ENCODE measurements at places on chromosomes 1 and 21.

DNA sequence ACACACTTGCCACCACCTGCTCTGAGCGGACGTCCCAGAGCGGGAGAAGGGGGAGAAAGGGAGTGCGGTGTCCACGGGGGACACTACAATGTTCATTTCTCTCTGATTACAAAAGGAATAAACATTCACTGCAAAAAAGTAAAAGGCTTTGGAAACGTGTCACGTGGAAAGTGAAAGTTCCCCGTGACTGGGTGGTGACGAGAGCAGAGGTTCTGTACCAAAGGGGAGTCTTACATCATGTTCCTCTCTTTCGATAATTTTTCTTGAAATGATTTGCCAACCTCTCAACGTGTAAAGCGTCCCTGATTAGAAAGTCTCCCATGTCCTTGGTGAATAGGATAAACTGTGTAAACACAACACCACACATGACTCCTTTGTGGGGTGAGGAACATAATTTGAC, 22.0 kb upstream of the PRDM15 start:
- no peak for DNase-seq

GRCh38 chr21:34582506-34583150, 32.3 kb downstream of the RCAN1 start:
- DNase-seq = no peak

DNA sequence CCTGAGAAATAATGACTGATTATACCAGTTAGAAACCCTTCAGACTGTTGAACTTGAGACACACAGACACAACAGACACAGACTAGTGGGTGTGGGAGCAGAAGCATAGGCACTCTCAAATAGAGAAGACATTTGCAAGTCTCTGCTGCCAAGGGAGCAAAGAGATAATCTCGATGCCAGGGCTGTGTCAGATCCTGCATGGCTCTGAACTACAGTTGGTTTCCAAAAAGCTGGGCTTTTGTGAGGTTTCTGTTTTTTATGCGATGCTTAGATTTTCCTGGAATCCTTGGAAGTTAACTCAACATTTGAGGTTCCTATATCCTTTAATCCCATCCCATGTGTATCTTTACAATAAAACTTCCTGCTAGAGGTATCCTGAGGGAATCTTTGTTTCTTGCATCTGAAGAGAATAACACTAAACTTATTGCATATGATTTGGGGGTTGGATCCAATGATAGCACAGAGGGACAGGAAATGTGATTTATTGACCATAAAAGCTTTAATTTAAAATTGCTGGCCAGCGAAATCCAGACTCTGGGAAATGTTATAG, 236.4 kb downstream of the SPATA17 start:
- peak; percentile 35 for DNase-seq

GRCh38 chr1:5428351-5428750, 563.9 kb downstream of the NPHP4 start:
- DNase-seq = no peak

DNA sequence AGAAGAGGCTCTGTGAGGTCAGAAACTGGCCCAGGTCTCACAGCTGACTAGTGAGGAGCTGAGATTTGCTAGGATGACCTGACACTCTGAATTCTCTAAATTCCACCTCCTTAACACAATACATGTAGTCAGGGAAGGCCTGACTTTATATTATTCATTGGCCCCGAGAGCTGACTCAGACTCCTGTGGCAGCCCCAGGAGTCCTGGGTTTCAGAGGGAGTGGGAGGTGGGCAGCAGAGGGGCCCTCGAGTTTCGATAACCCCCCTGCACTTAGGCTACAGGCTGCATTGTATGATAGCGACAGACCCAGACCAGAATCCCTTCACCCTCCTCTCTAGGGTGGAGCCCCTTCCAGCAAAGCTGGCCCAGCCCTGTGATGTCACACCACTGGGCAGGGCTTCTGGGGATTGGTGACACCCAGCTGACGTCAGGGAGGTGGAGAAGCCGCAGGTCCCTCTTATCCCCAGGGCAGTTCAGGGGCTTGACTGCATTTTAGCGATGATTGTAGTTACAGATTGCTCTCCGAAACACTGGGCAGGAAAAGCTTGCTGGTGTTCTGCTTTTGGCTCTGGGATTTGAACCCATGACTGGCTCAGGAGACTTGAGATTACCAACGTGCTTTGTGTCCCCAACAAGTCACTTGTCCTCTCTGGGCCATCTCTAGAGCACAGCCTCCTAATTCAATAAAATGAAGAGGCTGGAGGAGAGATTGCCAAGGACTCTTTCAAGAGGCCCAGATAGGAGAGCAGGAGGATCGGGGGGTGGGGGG, 17.0 kb upstream of the GPR37L1 start:
- no peak for DNase-seq

DNA sequence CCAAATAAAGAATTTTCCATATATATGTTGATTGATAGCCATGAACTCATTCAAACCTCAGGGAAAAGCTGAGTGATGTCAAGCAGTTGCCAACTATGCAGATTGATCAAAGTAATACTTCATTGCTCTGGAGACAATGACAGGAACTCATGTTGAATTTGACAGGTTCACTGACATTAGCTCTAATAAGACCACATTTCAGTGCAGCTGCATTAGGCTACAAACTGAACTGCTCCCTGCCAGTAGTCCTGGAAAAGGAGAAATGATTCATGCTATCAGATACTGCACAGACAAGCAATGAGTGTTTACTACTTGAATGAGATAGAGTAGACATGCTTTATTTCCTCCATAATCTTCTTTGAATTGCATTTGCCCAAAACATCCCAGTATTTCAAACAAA, 948.4 kb downstream of the MRPL39 start:
- DNase-seq = no peak

DNA sequence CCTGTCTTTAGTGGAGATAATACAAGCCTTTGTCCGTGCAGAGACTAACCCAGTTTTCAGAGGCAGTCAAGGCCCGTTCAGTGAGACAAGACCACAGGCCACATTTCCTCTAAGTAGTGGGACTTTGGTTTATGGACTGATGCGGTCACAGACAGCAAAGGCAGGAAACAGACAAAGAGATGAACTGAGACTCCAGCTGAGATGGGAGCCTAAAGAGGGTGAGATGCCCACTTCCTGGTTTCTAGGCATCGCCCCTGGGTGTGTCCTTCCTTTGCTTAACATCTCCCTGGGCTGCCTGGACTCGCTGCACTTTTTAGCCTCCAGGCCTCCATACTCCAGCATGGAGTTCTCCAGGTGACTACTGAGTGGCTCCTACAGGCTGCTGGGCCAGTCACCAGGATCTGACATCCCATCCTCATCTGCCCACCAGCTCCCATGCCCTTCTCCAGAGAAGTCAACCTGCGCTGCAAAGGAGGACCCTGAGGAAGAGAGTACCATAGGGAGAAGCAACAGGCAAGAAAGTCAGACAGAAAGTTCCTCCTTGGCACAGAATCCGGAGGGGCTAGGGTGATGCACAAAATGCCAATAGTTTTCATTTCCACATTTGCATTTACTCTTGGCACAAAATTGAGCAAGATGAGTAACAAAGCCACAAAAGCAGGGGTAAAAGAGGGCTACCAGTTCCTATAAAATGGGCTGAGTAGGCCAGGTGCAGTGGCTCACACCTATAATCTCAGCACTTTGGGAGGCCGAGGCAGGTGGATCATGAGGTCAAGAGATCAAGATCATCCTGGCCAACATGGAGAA, 15.1 kb downstream of the THEMIS2 start:
- DNase-seq = no peak

GRCh38 chr1:227070638-227071285, 130.7 kb downstream of the COQ8A start:
- DNase-seq = no peak

- DNase-seq = no peak
Observed at GRCh38 chr1:1943834-1944570, 24.9 kb upstream of the TMEM52 start.

GRCh38 chr21:29189353-29189752, 58.9 kb downstream of the MAP3K7CL start:
- no peak for DNase-seq

DNA sequence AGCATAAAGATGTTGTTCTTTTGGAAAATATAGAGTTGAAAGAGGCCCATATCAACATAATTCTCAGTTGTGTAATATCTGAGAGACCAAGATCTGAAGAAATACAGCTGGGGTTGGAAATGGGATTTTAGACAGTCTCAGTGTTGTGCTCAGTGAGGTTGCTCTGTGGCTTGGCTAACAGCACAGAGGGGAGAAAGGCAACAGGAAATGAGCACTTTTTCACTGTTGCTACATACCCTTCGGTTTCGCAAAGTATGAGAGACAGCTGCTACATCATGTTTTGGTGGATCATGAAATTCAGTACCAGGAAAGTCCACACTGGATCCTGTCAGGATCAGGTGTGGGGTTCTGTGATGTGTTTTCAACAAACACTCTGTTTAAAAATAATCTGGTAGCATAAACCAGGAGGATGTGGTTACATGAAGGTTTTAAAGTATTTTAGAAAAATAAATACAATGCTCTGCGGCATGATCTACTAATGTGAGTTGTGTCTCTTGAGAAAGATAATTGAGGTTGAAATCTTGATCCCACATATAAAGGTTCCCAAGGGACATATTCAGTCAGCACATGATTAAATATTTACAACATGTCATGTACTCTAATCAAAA, 7.0 kb upstream of the GPR88 start:
- no peak for DNase-seq

DNA sequence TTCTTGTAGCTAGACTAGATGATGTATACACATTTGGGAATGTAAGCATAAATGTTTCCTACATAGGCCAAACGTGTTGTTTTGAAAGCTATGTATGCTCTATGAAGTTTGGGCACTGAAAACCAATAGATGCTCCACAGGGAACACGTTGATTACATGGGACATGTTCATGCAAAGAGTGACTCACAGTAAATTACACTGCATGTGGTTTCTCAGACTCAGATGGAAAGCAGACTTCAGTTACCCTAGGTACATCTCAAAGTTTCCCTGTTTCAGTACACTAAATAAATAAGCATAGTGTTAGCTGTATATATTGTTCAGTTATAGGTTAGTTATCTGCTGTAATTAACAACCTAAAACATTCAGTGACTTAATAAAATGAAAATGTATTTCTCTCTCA, 301.9 kb upstream of the RUNX1 start:
- no peak for DNase-seq

GRCh38 chr1:193114485-193115095, 7.2 kb upstream of the CDC73 start:
- no peak for DNase-seq

DNA sequence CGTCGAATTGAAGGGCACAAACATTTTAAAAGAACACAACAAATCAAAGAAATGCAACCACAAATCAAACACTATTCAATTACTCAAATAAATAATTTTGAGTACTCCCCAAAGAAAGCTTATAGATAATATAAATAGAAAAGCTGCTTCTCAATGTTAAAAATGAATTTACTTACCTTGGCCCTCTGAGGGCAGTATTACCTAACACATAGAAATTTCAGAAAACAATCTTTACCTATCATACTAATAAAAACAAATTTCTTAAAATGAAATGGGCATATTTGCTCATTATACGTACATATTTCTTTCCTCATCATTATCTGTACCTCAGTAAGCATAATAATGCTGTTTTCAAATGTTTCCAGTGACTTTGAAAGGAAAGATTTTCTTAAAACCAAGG, 141.8 kb downstream of the AKT3 start:
- no peak for DNase-seq

DNA sequence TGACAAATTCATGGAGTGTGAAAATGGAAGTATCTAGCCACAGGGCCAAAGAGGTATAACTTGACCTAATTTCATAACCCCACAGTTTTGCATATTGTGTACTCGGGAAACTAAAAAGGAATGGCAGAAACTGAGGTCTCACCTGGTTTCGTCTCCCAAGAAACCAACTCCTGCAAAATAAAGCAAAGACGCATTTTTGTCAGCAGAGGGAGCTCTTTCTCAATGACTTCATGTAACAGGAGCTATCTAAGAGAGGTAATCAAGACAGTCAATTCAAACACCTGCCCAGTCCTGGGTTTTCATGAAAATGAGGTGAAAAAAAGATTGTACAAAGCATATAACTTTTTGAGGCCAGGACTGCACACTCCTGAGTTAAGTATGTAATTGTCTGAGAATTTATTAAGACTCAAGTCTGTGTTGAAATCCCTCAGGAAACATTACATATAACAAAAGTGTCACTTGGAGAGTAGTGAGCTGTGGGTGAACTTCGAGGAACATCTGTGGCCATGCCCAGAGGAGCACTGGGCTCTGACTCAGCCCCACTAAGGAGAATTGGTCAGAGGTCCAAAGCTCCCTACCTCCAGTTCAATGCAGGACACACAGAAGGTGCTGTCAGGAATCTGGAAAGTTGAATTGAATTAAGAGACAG, 17.6 kb downstream of the FCRL4 start:
- DNase-seq = peak; percentile 37

DNA sequence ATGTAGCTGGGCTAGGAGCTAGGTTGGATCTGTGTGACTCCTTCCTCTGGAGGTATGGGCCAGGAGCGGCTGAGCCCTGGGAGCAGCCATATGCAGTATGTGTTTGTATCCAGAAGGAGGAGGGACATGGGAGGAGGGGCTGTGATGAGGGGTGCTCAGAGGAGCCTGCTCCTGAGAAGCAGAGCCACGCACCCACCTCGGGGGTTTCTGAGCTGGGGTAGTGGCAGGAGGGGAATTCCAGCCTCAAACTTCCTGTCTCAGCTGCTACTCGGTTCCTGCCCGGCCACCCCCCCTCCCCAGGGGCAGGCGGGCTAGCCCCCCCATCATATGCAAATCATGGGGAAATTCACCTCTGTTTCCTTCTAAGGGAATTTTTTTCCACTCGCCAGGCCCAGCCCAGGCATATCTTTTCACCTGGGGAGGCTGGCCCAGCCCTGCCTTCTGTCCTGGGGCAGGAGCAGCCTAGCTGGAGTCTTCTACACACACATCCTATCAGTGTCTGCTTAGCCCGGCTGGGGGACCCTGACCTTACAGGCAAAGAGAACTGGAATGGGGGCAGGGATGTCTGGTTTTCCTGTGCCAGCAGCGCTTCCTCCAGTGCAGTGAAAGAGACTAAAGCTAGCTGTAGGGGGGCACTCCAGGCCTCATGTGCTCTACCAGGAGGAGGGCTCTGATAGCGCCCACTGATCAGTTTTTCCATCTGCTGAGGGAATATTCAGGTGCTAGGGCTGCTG, 3.0 kb downstream of the ZC3H12A start:
- DNase-seq = no peak

GRCh38 chr1:213761845-213762407, 225.8 kb upstream of the PROX1 start:
- DNase-seq = no peak

- DNase-seq = no peak
Observed at GRCh38 chr1:162138599-162139181, 69.2 kb downstream of the NOS1AP start.

DNA sequence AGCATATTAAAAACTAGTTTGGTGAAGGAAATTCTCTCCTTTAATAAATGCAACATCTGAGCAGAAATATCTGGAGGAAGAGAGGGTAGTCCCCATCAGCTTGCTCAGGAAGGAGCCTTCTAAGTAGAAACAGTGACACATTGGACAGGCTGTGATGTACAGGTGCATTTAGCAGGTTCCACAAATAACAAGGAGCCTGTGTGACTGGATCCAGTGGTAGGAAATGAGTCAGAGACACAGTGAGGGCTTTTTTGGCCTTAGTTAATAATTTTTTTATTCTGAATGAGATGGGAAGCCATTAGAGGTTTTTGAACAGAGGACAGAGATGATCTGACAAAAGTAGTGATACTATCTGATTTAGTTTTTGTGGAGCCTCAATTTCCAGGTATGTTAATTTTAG, 738.9 kb upstream of the PTBP2 start:
- DNase-seq = no peak

Measured in muscle of arm (tissue), 14 donors.